ENCODE measurements at places on chromosomes 2 and 18.

GRCh38 chr18:56844556-56844955 lies 193.4 kb downstream of the WDR7 start:
- no peak for DNase-seq

- DNase-seq = no peak
Observed at GRCh38 chr2:223800908-223801307, 36.5 kb downstream of the AP1S3 start.

DNA sequence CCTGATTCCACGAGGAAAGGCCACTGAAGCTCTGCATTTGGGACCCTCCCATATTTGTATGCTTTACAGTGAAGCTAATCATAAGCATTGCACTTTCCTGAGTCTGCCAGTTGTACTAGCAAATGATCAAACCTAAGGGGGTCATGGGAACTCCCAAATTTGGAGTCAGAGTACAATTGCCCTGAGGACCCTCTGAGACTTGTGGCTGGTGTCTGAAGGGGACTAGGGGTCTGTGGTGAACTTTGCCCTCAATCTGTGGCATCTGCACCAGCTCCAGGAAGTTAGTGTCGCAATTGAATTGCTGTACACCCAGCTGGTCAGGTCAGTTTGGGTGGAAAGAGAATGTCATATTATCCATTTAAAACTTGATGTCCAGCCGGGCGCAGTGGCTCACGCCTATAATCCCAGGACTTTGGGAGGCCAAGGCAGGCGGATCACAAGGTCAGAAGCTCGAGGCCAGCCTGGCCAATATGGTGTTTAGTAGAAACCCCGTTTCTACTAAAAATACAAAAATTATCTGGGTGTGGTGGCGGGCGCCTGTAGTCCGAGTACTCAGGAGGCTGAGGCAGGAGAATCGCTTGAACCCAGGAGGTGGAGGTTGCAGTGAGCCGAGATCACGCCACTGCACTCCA lies 18.1 kb downstream of the SOWAHC start:
- no peak for DNase-seq

DNA sequence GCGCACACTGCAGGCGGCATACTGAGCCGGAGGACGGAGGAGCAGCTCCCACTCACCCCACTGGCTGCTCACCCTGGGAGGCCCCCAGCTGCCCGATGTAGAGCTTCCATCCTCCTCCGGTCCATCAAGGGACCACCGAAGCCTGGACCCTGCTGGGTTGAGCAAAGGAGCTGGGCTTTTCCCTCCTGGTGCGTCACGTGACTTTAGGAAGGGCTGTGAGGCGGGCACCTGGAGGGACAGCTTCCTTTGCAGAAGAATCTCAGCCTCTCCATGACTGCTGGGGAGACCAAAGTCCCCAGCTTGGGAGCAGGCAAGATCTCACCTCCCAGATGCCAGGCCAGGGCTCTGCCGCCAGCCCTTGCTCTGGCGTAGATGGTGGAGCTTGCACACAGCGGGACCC lies 102.7 kb downstream of the TWIST2 start:
- DNase-seq = no peak

- DNase-seq = no peak
Observed at GRCh38 chr2:202221873-202222272, 16.5 kb downstream of the SUMO1 start.

DNA sequence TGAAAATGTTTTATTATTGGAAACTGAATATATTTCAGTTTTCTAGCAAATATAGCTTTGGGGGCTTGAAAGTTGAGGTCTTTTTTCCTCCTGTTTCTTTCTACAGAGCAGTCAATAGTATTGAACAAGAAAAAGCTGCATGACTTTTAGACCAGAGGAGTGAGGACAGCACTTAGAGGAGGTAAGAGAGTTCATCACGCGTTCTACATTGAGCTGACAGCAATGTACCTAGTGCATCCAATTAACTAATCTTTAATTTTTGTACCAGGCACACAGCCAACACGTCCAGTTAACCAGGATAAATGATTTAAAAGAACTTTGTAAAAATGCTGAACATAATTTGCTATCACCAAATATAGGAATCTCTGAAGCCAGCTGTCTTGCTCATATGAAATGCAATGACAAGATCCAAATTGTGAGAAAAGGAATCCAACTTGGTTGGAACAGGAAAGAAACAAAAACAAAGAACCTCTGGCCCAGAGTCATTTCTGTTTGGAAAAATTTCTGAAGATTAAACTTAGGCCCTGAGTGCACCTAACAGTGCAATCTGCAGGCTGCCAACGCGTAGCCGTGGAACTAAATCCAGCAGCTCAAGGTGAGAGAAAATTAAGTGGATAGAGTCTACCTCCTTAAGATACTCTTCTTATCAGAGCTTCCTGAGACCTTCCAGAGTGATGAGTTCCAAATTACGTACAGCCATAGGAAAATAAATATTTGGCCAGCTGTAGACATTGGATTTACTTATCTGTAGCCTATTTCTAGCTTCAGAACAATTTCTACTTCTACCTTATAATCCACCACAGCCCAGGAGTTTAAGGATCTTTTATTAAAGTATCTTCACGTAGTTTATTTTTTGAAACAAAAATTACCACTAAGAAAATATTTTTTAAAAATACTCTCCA lies 20.6 kb upstream of the SPTBN1 start:
- no peak for DNase-seq

- no peak for DNase-seq
Observed at GRCh38 chr2:151087377-151087776, 174.3 kb downstream of the RBM43 start.

GRCh38 chr2:33378556-33379210 lies 97.8 kb upstream of the RASGRP3 start:
- DNase-seq = no peak

DNA sequence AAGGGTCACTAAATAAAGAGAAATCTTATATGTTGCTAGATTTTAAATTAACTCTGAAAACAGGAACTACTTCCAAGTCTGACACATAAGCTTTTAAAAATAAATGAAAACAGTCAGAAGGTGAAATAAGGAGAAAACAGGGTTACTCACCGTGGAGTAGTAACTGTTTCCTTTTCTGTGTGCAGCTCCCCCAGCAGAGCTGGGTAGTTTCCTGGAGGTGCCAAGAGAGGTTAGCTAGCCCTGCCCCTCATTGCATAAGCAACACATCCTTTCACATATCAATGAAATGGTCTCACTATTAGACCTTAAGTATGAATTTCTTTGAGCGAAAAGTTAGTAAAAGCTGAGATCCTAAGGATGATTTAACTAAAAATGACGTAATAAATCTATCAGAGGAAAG lies 54.0 kb upstream of the GPR75 start:
- DNase-seq = no peak

GRCh38 chr2:27214941-27215340 lies 2.2 kb upstream of the CAD start:
- DNase-seq = no peak

DNA sequence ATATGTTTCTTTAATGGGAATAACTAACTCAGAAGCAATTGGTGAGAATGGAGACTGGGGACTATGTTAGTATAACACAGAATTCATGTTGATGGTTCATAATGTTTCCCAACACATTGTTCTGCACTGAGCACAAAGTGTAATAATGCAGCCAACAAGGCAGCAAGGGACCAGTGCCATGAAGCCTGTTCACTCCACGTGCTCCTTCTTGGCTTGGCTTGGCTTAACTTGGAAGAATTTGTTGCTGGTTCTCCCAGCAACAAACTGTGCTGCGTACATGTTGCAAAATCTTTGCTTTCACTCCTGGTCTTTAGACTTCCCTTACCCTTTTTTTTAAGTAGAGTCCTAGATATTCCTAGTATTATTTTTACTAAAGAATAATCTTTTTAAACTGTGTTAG lies 129.7 kb downstream of the MAP3K20 start:
- no peak for DNase-seq

GRCh38 chr2:100064592-100065428 lies 77.6 kb downstream of the AFF3 start:
- no peak for DNase-seq

DNA sequence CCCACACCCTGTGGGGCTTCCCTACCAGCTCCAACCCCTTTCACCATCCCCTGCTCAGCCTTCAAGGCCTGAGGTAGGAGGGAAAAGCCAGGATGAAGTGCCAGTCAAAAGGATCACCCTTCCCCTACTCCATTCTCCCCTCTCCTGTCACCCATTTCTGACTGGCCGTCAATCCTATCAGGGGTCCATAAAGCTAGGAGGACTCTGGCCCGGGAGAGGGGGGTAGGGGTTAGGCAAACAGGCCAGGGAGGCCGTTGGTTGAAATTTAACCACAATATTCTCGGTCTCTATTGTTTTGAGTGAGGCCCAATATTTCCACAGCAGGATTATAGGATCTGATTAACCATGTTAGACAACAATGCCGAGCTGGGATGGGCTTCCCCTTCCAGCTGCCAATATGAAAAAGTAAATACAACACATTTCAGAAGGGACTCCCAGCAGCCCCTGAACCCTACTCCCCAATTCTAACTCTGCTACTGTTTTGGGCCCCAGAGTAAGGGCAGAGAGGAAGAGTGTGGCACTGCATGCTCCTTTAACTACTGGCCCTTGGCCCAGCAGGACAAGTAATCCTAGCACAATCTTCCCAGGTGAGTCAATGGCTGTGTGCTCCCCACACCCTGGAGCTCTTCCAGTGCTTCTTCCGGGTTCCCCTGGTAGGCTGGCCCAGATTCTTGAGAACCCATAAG lies 10.6 kb upstream of the IHH start:
- DNase-seq = no peak

- DNase-seq = no peak
Observed at GRCh38 chr18:28065031-28065792, 111.7 kb downstream of the CDH2 start.

- no peak for DNase-seq
Observed at GRCh38 chr2:199329466-199329865, 128.3 kb downstream of the SATB2 start.

DNA sequence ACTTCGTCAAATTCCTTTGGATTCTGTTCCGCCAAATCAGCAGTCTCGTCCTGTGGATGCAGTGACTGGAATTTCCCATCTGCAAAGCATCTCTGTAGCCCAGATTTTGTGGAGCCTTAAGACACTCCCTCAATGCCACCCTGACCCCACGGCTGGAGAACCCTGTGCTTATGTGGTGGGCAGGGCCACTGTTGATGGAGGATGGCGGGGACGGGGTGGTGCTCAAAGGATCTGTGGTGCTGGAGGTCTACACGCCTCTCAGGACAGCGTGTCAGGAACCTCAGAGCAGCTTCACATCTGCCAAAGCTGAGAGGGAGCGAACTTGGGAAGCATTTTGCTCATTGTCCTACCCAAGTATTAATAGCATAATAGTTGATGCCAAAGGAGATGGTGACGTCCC lies 200.1 kb downstream of the MGAT5 start:
- DNase-seq = no peak

DNA sequence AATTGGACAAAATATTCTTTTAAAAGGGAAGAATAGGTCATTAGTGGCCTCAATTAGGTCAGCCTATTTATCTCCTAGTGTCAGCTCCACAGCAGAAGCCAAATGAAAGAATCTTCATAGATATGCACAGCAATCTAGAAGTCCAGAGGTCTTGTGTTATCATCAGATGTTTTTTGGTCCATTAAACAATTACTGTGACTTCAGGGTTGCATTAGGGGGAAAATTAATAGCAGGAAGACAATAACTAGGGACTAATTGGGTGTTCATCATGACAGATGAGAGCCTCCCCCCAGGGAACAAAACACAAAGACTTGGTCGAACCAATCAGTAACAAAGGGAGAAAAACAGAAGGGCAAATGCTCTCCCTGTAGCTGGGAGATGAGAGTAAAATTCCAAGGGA lies 264.7 kb downstream of the PTH2R start:
- no peak for DNase-seq
